Chondrocyte (in vitro differentiated cells): ENCODE measurements at places on chromosomes 5 and 9. TPM values are rescaled to one million over a fixed set of nuclear protein-coding genes. Genes with fewer than 3 reads are reported as not detected.

Gene SEMA5A
- total RNA-seq = 81.2 to 249 TPM (median 239 TPM) in 3 replicates

Gene NME5
- total RNA-seq = 1.7 to 5.0 TPM (median 2.0 TPM) in 3 replicates

Gene PCDHGA10
- total RNA-seq = 14.9 to 17.4 TPM (median 15.8 TPM) in 3 replicates

Gene CDC37L1
- 15.9 to 19.4 TPM (median 17.0 TPM) in 3 replicates for total RNA-seq

Gene F2RL2
- 7.9 to 31.3 TPM (median 8.4 TPM) in 3 replicates for total RNA-seq

Gene HAVCR1
- total RNA-seq = 0.15 TPM in 1 of 3 replicates, not detected in the others
